ENCODE measurements at places on chromosomes 4 and X. TPM values are rescaled to one million over a fixed set of nuclear protein-coding genes. Genes with fewer than 3 reads are reported as not detected.

TRPC3 gene
- 0.44 TPM for total RNA-seq

TMPRSS11D gene
- total RNA-seq: not detected

KIT gene
- total RNA-seq: 38.1 TPM

GRCh38 chr4:84879651-84880200, 86.8 kb downstream of the WDFY3 start:
- DNase-seq: no peak
